Activated CD4-positive, alpha-beta T cell treated with anti-CD3 and anti-CD28 coated beads for 36 hours (primary cell): ENCODE measurements at places on chromosomes 7 and 10. TPM values are rescaled to one million over a fixed set of nuclear protein-coding genes. Genes with fewer than 3 reads are reported as not detected.

GRCh38 chr10:61870526-61870895 is 31.0 kb upstream of the ARID5B start:
- H3K27ac ChIP-seq, result no peak overlapping the region
- peaks cover 2% of the 10 kb centered on the region for H3K27me3 ChIP-seq
- H3K4me3 ChIP-seq, result no peak overlapping the region

- H3K4me1 ChIP-seq, result peaks cover 64% of the 10 kb centered on the region
- DNase-seq, result no peak
- peak overlapping the region; percentile 28 for H3K4me3 ChIP-seq
- H3K27me3 ChIP-seq, result no peaks in the 10 kb centered on the region
Observed at GRCh38 chr7:111074071-111074747, 16.7 kb upstream of the LRRN3 start.

DNA sequence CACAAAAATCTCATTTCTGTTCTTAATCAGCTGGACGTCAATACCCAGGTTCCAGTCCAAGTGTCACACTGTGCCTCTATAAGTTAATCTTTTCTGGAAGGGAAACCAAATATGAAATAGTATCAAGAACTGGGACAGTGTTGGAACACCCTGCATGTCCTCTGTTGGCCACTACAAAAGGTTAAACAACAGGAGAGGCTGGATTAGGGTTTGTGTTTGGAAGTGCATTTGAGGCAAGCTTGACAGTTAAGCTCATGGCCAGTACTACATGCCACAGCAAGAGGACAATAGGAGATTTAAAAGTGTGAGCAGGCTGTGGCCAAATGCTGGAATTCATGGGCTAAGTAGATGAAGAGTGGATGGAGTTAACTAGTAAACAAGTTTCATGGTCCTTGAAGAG is 751.5 kb downstream of the AUTS2 start:
- no peak for DNase-seq
- no peaks in the 10 kb centered on the region for H3K36me3 ChIP-seq
- H3K27me3 ChIP-seq, result no peaks in the 10 kb centered on the region
- no peak overlapping the region for H3K4me3 ChIP-seq
- peaks cover 20% of the 10 kb centered on the region for H3K4me1 ChIP-seq
- no peak overlapping the region for H3K27ac ChIP-seq

DNA sequence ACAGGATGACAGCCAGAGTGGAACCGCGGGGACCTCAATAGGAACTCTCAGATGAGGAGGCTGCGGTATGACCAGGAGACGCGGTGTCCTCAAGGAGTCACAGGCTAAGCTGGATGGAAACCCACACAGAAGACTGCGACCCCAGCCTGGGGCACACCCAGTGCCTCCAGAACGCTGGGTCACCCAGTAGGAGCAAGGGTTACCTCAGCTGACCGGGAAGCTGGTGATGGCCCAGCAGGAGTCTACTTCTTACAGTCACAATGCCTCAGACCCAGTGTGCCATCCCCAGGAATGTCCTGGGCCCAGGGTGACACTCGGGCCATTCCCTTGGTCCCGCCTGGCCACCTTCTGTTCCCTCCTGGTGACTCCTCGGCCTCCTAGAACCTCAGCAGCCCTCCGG is 29.9 kb downstream of the CNPY1 start:
- H3K4me1 ChIP-seq, result no peaks in the 10 kb centered on the region
- no peak overlapping the region for H3K27ac ChIP-seq
- no peak overlapping the region for H3K4me3 ChIP-seq
- H3K27me3 ChIP-seq, result peaks cover 45% of the 10 kb centered on the region
- DNase-seq, result no peak

- H3K36me3 ChIP-seq, result no peaks in the 10 kb centered on the region
- H3K4me3 ChIP-seq, result no peak overlapping the region
Observed at GRCh38 chr7:158096582-158096981, 491.0 kb downstream of the PTPRN2 start.

GRCh38 chr10:80280071-80280800 is 9.2 kb downstream of the MAT1A start:
- DNase-seq, result no peak
- H3K4me1 ChIP-seq, result no peaks in the 10 kb centered on the region
- H3K4me3 ChIP-seq, result no peak overlapping the region
- no peak overlapping the region for H3K27ac ChIP-seq
- no peaks in the 10 kb centered on the region for H3K27me3 ChIP-seq

DNA sequence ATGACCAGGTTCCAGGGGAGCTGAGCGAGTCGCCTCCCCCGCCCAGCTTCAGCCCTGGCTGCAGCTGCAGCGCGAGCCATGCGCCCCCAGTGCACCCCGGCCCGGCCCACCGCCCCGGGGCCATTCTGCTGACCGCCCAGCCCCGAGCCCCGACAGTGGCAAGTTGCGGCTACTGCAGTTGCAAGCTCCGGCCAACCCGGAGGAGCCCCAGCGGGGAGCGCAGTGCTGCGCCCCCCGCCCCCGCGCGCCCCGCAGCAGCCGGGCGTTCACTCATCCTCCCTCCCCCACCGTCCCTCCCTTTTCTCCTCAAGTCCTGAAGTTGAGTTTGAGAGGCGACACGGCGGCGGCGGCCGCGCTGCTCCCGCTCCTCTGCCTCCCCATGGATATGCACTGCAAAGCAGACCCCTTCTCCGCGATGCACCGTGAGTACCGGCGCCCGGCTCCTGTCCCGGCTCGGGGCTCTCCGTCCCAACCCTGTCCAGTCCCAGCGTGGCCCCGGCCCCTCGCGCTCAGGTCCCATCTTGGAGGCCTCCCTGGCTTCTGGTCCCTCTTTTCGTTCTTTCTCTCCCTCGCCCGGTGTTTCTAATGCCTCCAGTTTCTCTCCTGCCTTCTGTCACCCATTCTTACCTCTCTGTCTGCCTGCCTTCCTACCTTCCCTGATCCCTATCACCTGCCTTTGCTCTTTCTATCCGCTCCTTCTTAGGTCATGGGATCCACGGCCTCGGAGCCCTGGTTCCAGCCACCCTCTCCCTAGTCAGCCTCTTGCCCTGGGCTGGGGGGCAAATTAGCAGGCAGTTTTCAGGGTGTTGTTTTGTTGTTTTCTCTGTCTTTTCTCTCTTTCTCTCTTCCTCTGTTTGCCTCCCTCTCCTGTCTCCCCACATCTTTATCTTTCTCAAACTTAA is 751 bp downstream of the PAX2 start:
- DNase-seq, result no peak
- H3K27me3 ChIP-seq, result peaks cover 76% of the 10 kb centered on the region
- H3K4me1 ChIP-seq, result peaks cover 38% of the 10 kb centered on the region
- peak overlapping the region; percentile 3 for H3K4me3 ChIP-seq
- no peak overlapping the region for H3K27ac ChIP-seq

- H3K27me3 ChIP-seq, result peaks cover 3% of the 10 kb centered on the region
Observed at GRCh38 chr10:111784436-111784835, 399.1 kb downstream of the GPAM start.

DNA sequence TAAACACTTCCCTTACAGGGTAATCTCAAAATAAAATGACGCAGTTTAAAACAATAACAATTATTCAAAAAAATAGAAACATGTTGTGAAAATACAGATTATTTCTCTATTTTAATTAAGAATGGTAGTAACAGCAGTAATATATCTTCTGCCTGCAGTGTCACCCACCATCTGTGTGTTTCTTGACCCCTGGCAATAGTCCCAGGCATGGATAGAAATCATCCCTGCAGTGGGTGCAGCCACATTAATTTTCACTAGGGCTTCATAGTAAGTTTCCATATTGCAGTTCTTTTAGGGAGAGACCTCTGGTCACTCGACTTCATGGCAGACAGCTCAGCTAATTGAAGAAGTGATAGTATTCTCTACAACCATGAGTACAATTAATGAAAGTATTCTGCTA is 470.1 kb upstream of the TEX47 start:
- H3K27me3 ChIP-seq, result no peaks in the 10 kb centered on the region
- no peak for DNase-seq
- H3K4me3 ChIP-seq, result no peak overlapping the region
- no peaks in the 10 kb centered on the region for H3K36me3 ChIP-seq

- no peaks in the 10 kb centered on the region for H3K4me1 ChIP-seq
- peaks cover 2% of the 10 kb centered on the region for H3K27me3 ChIP-seq
- no peaks in the 10 kb centered on the region for H3K36me3 ChIP-seq
Observed at GRCh38 chr7:91251877-91252276, 12.4 kb upstream of the FZD1 start.

DNA sequence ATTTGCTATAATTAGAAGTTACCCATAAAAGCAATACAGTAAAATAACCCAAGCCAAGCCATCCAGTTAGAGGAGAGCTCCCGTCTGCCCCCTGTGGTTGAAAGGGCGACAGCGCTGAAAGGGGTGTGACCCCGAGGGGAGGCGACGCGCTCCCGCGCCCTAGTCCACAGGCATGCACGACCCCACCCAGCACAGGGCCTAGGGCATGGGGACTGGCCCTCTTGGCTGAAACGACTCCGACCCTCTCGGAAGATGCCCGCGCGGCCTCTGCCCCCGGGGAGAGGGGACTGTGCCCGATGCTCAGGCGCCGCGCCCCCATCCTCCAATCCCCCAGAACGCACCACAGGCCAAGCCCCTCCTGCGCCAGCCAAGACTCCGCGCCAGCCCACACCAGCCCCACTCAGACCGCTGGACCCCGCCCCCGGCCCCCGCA is 64.0 kb downstream of the CSGALNACT2 start:
- peak overlapping the region; percentile 60 for H3K4me3 ChIP-seq
- H3K4me1 ChIP-seq, result peaks cover 4% of the 10 kb centered on the region
- H3K36me3 ChIP-seq, result no peaks in the 10 kb centered on the region
- H3K27me3 ChIP-seq, result no peaks in the 10 kb centered on the region
- H3K27ac ChIP-seq, result no peak overlapping the region
- DNase-seq, result peak; percentile 80

GRCh38 chr7:3991731-3992231 is 690.3 kb upstream of the FOXK1 start:
- H3K36me3 ChIP-seq, result no peaks in the 10 kb centered on the region
- no peaks in the 10 kb centered on the region for H3K4me1 ChIP-seq
- no peak overlapping the region for H3K27ac ChIP-seq
- DNase-seq, result no peak

The OPALIN gene
- not detected for total RNA-seq

The MXI1 gene
- total RNA-seq, result 49.7 TPM

The RNF148 gene
- not detected for total RNA-seq

The COL28A1 gene
- not detected for total RNA-seq

The PLA2G12B gene
- total RNA-seq, result not detected

The OR2A5 gene
- not detected for total RNA-seq
